ENCODE measurements at places on chromosomes 11 and 22.

GRCh38 chr11:61404641-61405040, 12.3 kb downstream of the TMEM216 start:
- no peak for DNase-seq

DNA sequence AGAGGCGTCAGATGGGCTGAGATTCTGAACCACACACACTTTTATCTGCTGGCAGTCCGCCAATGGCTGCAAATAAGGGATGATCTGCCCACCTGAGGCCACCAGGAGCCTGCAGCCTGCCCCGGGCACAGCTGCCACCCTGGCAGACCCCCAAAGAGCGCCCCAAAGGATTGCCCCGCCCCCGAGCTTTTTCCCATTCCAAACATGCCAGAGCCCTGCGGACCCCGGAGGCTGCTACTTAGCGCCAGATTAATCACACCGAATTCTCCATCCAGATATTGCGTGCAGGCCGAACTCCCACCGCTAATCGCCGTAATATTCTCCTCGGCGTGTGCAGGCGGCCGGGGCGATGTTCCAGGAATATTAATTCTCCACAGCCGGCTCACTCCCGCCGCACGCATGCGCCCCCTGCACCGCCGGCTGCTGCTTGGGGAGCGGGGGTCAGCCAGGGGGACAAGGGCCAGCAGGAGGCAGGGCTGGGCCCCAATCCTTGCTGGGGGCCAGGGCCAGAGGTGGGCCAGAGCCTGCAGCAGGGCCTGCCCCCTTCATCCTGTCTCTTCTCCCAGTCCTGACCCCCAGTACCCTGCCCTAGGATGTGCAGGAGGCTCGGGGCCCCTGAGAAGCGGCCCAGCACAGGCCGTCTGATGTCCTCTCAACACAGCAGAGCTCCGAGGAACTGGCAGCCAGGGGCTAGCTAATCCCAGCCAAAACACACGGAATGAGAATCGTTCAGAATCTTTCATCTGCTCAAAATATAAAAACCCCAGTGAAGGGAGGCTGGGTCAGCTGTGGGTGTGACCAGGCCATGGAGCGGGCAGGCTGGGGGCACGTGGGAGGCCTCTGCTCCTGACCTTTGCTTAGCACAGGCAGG, 19.5 kb upstream of the TCF20 start:
- DNase-seq: no peak

GRCh38 chr22:41535244-41535643, 9.0 kb downstream of the POLR3H start:
- no peak for DNase-seq

GRCh38 chr22:19970479-19971275, 29.1 kb upstream of the TXNRD2 start:
- DNase-seq: peak; percentile 80

- no peak for DNase-seq
These were observed 17.4 kb downstream of the HPS4 start for GRCh38 chr22:26466196-26466595.

DNA sequence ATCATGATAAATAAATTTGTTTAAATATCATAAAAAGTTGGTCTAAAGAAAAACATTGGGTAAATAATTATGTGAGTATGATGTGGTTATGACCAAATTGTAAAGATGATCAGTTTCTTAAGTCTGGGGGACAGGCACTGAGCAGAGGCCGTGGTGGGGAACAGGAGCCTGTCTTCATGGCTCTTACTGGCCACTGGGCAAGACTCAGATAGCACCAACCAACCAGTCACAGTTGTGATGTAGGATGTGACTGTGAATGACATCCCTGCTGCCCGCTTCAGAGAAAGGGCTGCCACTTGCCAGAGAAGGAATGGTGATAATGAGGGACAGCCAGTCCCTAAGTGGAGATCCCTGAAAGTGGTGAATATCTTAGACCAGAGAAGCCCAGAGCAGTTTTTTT, 7.0 kb downstream of the PTPRJ start:
- no peak for DNase-seq

- DNase-seq: no peak
These were observed 689 bp downstream of the TAF10 start for GRCh38 chr11:6611092-6611962.

- DNase-seq: no peak
These were observed 117.3 kb downstream of the PLEKHA7 start for GRCh38 chr11:16896729-16897469.

DNA sequence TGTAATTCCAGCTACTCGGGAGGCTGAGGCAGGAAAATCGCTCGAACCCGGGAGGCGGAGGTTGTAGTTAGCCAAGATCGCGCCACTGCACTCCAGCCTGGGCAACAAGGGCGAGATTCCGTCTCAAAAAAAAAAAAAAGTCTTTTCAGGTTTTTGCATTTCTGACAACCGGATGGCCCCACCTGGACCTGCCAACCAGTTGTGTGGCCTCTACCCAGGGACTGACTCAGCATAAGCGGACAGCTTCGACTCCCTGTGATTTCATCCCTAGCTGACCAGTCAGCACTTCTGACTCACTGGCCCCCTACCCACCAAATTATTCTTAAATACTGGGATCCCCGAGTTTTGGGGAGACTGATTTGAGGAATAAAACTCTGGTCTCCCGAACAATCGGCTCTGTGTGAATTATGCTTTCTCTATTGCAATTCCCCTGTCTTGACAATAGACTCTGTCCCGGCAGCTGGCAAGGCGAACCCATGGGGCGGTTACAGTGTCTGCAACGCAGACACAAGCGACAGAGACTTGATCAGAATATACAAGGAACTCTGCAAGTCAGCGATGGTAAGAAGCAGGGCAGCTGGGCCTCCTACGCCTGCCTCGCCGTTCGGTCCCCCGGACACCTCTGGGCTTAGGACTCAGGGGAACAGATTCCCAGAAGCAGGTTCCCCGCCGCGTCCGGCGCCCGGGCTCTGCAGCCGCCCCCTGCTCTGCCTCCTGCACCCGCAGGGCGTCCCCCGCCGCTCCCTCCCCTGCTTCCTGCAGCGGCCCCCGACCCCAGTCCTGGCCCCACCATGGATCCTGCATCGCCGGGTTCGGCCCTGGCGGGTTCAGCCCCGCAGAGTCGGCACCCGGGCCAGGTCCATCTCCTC, 741 bp upstream of the TALDO1 start:
- no peak for DNase-seq

DNA sequence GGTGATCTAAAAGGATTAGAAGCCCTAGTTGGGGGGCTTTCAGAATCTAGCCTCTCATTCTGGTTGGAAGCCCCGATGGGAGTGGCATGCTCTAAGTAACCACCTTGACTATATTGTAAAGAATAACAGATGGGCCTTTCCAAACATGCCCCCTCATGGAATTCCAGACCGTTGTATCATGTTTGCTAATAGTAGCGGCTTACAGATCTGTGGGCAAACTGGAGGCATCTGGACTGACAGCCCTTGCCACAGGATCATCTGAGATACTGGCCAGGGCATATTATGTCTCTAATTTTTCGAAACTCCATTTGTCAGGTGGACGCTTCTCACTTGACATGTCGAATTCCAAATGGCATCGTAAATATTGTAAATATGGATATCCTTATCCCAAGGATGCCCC, 10.5 kb downstream of the APIP start:
- no peak for DNase-seq

GRCh38 chr22:49481659-49482399, 345.8 kb downstream of the BRD1 start:
- no peak for DNase-seq
